ENCODE measurements at places on chromosomes 11 and 22. TPM values are rescaled to one million over a fixed set of nuclear protein-coding genes. Genes with fewer than 3 reads are reported as not detected.

RBMXL2 gene
- total RNA-seq: not detected

DNA sequence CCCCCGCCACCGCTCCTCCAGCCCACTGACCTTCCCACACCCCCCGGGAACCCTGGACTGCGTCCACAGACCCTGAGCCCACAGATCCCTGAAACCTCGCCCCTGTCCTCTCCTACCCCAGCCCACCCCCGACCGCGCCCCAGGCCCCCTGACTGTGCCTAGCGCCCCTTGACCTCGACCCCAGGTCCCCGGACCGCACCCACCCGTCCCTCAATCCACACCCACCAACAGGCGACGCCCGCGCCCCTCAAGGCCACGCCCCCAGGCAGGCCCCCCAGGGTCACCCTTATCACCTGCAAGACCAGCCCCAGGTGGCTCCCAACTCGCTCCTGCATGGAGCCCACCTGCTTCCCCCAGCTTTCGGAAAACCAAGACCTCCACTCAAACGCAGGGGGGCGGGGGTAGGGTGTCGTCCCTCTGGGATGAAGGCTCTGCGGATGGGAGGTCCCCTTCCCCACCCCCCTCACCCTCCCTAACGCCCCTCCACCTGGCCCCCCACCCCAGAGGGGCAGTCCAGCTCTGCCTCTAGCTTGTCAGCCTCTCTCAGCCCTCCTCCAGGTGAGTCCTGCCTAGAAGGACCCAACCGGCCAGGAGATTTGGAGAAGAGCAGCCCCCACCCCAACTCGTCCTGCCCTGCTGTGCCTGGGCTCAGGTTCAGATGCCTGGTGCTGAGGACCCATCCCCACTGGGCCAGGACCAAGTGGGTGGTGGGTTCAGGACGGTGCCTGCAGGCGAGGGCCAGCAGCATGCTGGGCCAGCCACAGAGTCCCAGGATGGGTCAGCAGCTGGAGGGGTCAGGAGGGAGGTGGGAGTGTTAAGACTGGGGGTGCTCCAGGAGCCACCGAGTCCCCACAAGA, 3.1 kb upstream of the IL17REL start:
- DNase-seq: no peak

DNA sequence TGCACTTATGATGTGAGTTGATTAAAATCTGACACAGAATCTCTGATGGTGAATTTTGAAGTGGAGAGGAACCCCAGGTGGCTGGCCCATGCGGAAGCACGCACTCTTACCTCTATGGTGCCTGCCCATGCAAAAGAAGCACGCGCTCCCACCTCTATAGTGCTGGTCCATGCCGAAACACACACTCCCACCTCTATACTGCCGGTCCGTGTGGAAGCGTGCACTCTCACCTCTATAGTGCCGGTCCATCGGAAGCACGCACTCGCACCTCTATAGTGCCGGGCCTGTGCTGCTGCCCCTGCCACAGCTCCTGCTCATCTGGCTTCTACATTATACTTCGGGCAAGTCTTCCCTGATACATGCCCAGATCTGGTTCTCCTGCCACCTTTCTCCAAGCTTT, 36.8 kb upstream of the SLC25A1 start:
- DNase-seq: no peak

KRTAP5-1 gene
- total RNA-seq: not detected

CASP1 gene
- 17.8 TPM for total RNA-seq

SCGB1C1 gene
- total RNA-seq: not detected

GRCh38 chr11:70490208-70490607, 91.9 kb downstream of the CTTN start:
- no peak for DNase-seq

Measured in urinary bladder (tissue), 4 donors.